C1 segment of cervical spinal cord (tissue), 14 donors: ENCODE measurements at places on chromosomes 11 and 22.

GRCh38 chr11:60994541-60995080, 23.1 kb downstream of the CD6 start:
- no peak for DNase-seq

DNA sequence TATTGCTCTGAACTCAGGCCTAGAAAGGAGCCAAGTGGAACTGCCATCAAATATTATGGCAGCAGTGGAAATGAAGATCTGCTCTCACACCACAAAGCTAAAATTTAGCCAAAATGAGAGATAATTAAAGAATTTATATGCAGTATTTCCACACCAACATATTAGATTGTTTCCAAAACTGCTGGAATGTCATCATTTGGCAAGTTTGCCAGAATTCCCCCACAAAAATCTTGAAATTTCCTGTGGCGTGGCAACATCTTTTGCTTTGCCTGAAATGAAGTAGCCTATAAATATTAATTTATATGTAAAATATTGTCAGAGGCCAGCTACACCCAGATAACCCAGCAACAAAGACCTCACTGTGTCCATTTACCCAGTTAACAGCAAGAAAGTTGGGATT, 13.8 kb downstream of the C11orf71 start:
- DNase-seq, result no peak

GRCh38 chr11:45485070-45485707, 180.2 kb downstream of the CHST1 start:
- no peak for DNase-seq

DNA sequence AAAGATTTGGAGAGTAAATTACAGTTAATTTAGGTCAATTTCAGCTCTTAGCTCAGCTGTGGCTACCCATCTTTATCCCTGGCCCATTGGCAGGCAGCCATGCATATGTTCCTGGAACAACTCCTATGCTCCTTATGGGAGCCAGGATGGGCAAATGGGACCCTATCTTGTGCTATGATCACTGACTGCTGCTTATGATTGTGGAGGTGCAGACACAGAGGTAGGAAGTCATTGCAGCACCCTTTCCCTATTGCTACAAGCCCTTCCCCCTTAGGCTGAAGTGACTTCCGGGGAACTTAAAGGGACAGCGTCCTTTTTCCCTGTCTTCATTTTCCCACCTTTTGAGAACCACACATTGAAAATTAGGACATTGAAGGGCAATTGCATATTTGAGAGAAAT, 112.7 kb downstream of the FCHSD2 start:
- no peak for DNase-seq
